HCEC 1CT (cell line): ENCODE measurements at places on chromosomes 6 and 20.

- DNase-seq = peak; percentile 96
These were observed 51.1 kb downstream of the ARID1B start for GRCh38 chr6:156828280-156828703.

GRCh38 chr20:23018432-23018831 is 16.7 kb upstream of the SSTR4 start:
- DNase-seq = no peak

DNA sequence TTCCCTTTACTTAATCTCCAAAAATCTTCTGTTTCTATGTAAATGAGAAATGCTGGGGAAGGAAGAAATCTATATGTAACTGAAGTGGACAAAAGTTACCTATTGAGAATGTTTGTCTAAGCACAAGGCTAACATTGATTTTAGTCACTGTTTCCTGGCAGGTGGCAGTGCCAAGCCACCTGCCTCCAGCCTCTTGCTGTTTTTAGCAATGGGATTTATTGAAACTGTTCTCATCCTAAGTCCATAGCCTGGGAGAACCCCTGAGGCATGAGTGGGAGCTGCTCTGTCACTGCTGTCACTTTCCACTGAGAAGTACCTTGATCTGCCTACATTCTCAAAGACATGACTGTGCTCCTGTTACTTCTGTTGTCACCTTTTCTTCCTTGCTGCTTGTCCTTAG is 14.7 kb downstream of the ENPP3 start:
- no peak for DNase-seq

GRCh38 chr20:56893226-56893917 is 264.3 kb downstream of the TFAP2C start:
- no peak for DNase-seq

DNA sequence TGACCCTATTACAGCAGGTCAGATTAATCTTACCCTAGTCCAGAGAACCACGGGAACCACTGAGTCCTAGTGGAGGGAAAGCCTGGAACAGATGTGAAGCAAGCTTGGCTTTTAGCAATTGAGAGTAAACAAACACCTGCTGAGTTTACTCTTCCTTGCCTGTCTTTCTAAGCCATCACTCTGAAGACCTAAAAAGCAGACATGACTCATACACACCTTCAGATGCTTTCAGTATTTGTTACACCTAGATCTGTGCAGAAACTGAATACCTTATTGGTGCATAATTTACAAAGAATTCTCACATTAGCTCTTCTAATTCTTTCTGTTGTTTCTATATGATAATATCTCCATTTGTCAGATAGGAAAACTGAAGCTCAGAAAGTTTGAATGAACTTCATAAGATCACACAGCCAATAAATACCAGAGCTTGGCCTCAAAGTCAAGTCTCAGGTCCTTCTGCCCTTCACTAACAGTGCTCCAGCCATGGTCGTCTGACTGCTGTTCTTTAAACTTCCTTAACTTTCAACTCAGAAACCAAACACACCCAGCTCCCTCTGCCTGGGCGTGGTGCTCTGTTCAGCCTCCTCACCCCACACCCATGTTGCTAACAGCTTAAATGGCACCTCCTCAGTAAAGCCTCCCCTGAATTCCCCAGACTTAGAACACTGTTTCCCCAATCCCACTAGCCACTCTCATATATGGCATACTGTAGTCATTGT is 8.6 kb upstream of the GABBR1 start:
- no peak for DNase-seq

DNA sequence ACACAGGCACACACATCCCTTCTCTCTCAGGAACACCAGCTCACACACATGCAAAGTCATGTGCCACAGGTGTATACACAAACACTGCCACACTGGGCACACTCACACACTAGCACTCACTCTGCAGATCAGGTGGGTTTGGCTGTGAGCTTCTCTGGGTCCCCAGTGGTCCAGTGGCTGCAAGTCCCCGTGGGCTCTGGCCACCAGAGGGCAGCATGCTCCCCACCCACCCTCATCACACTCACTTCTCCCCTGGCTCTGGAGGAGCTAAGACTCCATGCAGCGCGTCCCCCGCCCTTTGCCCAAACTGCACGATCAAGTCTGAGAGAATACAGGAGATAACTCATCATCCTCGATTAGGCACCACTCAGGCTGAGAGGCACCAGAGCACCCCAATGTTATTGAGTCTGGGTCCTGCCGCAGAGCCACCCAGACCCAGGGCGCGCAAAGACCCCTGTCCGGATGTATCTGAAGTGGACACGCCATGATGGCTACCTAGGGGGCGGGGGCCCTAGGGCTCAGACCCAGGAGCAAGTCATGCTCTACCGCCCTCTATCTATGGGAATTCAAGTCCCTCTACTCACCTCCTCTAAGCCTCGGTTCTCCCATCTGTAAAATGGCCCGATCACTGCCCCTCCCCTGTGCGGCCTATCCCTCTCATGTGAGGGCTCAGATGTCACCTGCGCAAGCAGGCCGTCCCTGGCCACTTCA is 90.5 kb downstream of the GRM4 start:
- DNase-seq = peak; percentile 38

GRCh38 chr20:44702776-44703175 is 12.4 kb upstream of the CCN5 start:
- peak; percentile 83 for DNase-seq

GRCh38 chr20:36677422-36677771 is 31.4 kb upstream of the SLA2 start:
- no peak for DNase-seq

DNA sequence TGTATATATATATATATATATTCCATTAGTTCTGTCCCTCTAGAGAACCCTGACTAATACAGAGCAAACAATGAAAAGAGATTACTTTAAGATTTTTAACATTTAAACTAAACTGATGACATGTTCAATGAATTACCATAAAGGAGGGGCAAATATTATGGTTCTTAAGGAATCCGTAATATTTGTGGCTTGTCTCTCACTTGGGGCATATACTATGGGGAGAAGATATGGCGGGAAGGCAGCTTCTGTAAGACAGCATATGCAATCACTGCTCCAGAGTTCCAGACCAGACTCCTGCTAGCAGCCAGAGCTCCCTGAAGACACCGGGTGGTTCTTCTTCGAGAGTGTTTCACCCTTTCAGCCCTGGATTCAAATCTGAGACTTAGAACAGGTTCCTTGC is 321.1 kb upstream of the NT5E start:
- DNase-seq = no peak

- no peak for DNase-seq
These were observed 34.5 kb downstream of the FGD2 start for GRCh38 chr6:37039958-37040357.

GRCh38 chr6:116616737-116617053 is 416 bp downstream of the RSPH4A start:
- no peak for DNase-seq

DNA sequence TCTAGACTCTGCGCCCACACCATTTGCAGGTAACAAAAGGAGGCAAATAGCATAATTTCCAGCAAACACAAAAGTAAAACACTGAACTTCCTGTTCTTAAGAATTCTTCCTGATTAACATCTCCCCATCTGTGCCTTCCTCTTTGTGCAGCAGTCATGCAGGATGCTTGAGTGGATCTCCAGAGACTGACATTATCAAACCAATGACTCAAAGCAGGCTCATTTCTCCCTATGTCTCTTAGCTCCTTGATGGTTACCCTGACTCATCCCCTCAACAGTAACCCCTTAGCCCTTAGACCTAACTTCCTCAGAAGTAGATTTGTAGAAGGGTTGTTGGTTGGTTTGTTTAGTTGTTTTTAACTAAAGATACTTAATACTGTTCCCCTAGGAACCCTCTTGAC is 137.0 kb upstream of the RIN2 start:
- DNase-seq = peak; percentile 54

- peak; percentile 73 for DNase-seq
These were observed 12.7 kb downstream of the IGF2R start for GRCh38 chr6:159981403-159982245.

DNA sequence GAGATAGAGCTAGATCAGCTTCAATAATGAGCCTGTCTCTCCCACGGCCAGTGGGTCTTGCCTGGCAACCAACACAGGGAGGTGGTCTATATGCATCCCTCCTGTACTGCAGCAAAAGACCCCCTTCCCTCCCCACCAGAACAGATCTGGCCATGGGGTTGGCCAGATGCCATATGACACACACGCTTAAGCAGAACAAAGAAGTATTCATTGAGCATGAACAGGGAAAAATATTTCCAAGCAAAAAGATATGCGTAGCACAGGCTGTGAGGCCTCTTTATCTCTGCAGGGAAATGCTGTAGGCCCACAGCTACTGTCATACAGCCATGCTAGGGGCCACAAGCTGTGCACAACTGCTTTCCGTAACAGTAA is 73.4 kb upstream of the NRSN1 start:
- no peak for DNase-seq

GRCh38 chr6:89269252-89269651 is 45.8 kb downstream of the GABRR2 start:
- no peak for DNase-seq

- DNase-seq = no peak
These were observed 23.2 kb upstream of the AKIRIN2 start for GRCh38 chr6:87724983-87725811.

GRCh38 chr6:152360034-152360433 is 277.1 kb downstream of the SYNE1 start:
- no peak for DNase-seq

GRCh38 chr6:2979819-2980464 is 8.6 kb upstream of the SERPINB6 start:
- DNase-seq = no peak

DNA sequence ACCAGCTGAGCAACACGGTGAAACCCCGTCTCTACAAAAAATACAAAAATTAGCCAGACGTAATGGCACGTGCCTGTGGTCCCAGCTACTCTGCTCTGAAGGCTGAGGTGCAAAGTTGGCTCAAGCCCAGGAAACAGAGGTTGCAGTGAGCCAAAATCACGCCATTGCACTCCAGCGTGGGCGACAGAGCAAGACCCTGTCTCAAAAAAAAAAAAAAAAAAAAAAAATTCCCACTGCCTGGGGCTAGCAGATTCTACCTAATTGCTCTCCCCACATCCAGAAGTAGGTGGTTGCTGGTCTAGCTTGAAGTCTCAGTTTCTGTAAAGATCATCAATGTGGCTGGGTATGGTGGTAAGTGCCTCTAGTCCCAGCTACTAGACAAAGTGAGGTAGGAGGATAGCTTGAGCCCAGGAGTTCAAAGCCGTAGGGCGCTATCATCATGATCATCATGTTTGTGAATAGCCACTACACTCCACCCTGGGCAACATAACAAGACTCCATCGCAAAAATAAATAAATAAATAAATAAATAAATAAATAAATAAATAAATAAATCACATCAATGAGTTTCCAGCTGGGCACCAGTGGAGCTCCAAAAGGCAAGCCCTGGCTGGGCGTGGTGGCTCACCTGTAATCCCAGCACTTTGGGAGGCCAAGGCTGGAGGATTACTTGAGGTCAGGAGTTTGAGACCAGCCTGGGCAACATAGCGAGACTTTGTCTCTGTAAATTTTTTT is 6.3 kb upstream of the AP5S1 start:
- no peak for DNase-seq

DNA sequence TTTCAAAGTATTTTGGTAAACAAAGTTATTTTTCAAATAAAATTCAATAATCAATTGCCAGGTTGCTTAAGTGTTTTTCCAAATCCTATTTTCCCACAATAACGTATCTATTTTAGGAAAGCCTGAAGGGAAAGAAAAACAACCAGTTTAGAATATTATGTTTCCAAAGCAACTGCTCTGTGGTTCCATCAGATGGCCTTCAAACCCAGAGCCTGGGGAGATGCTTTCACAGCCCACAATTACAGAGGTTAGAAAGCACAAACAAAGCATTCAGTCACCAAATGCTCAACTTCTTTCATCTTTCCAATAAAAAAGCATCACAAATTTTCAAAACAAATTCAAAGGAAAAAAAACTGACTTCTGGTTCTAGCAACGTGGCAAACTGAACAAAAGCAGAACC is 66.0 kb downstream of the ELOVL5 start:
- DNase-seq = no peak

DNA sequence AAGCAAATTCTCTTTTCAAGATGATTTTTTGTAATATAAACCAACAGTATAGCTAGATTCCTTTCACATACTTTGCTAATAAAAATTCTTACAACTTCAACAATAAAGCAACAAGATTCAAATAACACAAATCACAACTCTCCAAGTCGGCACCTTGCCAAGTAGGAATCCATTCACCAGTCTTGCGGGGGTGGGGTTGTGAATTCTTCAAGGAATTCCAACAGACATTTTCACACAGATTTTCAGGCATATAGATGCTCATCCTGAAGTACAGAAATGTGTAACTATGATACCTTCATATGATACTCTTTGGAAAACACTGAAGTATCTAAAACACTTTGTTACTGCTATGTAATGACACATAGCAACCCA is 36.5 kb downstream of the SCML4 start:
- no peak for DNase-seq

GRCh38 chr6:45415315-45415714 is 37.6 kb upstream of the SUPT3H start:
- no peak for DNase-seq

DNA sequence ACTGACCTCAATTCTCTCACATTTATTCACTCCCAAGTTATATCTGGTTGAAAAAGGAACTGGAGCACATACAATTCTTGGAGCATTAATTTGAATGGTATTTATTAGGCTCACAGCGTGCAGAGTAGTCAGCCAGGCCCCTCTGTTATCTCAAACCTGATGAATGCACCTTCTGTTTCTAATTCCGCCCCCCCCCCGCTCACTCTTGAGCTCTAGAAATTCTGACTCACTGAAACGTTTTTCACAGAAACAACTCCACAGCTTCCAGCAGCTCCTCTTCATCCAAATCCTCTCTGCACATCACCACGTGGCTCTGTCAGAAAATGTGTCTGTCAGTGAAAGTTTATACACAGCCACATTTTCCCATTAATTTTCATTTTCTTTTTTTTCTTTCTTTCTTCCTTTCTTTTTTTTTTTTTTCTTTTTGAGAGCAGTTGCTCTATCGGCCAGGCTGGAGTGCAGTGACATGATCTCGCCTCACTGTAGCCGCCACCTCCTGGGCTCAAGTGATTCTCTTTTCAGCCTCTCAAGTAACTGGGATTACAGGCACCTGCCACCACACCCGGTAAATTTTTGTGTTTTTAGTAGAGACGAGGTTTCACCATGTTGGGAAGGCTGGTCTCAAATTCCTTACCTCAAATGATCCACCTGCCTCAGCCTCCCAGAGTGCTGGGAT is 109.4 kb downstream of the TBXT start:
- DNase-seq = no peak

DNA sequence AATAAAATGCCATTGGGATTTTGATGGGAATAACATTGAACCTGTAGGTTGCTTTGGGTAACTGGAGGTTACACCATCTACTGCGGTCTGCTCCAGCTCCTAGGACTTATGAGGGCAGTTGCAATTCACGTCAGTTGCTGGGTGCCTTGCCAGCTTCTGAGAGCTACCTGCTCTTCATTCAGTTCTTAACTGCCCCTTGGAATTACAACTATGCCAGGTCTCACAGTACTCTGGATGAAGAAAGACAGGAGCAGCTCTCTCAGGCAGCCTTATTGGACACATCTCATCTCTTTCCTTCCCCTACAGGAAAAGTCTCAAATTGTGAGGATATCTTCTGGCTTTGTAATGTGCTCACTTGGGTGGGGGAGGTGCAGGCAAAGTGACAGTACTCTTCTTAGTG is 1643.3 kb downstream of the GRIK2 start:
- DNase-seq = no peak

- no peak for DNase-seq
These were observed 439.1 kb upstream of the NOX3 start for GRCh38 chr6:155894758-155895157.
